ENCODE measurements at places on chromosomes 6 and 20.

DNA sequence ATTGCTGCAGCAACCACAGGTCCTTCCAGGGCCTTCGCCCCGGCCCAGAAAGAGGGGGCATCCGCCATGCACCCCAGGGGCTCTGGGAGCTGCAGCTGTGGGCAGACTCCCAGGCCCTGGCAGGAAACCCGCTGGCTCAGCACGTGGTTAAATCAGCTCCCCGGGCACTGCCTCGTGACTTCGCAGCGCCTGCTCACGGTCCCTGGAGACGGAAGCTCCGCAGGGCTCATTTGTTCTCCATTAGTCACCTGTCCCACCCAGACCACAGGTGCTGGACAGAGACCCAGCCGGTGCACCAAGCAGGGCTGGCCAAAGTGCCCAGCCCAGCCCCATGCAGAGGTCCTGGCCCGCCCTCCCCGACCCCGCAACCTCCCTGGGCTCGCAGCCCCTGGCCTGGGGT, 14.7 kb downstream of the KCNQ2 start:
- no peak for DNase-seq

GRCh38 chr6:54037277-54037779, 73.9 kb upstream of the MLIP start:
- DNase-seq, result no peak

DNA sequence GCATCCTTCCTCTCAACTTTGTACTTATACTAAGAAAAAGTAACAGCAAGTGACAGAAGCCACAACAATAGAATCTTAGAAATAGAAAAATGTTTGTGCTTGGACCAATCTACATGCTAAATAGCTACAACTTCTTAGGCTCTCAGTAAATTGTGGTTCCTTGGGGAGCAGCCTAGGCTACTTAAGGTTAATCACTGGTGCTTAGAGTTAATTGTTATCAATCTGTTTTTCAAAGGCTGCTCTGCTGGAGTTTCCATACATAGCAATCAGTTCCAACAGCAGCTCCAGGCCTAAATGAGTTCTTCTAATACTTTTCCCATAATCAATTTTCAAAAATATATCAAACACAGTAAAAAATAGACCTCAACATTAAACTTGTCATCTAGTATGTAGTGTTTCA, 571.4 kb downstream of the EPHA7 start:
- no peak for DNase-seq

DNA sequence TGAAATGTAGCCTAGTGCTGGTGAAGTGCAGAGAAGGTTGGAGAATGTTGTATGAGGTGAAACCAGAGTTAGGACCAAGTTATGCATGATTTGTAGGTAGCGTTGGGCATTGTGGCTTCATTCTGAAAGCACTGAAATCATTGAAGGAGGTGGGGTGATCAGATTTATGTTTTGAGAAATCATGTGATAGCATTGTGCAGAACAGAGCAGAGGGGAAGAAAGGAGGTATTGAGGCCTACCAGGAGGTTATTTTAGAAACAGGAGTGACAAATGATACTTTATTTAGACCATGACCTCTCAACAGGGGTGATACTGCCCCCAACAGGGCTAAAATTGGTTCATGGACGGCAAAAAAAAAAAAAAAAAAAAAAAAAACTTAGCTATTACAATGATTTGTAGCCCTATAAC, 15.6 kb upstream of the HMGN3 start:
- DNase-seq, result no peak

DNA sequence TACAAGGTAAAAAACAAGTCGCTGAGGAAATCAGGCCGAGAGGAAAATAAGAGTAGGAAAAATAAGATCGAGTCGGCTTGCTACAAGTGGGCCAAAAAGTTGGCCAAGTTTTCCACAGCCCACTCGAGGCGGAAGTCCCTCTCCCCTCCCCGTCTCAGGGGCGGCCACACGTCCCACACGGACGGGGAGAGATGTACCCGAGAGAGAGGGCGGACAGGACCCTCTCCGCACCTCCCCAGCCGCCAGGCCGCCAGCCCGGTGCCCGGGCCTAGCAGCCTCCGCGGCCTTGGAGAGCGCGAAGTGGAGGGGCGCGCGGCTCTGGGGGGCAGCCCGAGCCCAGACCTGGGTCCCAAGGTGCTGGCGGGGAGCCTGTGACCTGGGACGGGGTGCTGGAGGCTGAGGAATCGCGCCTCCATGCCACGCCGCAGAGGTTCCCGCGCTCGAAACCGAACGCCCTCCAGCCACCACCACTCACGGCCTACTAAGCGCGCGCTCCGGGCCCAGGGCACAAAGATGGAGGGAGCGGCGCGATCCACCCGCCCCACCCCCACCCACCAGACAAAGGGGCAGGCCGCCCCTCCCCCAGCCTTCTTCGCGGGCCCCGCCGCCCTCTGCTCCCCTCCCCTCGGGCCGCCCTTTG, 1.9 kb upstream of the HMGA1 start:
- DNase-seq, result peak; percentile 64

- no peak for DNase-seq
These were observed 28.4 kb downstream of the BRPF3 start for GRCh38 chr6:36224918-36225461.

GRCh38 chr20:35327074-35327976, 35.1 kb upstream of the FAM83C start:
- DNase-seq, result no peak

DNA sequence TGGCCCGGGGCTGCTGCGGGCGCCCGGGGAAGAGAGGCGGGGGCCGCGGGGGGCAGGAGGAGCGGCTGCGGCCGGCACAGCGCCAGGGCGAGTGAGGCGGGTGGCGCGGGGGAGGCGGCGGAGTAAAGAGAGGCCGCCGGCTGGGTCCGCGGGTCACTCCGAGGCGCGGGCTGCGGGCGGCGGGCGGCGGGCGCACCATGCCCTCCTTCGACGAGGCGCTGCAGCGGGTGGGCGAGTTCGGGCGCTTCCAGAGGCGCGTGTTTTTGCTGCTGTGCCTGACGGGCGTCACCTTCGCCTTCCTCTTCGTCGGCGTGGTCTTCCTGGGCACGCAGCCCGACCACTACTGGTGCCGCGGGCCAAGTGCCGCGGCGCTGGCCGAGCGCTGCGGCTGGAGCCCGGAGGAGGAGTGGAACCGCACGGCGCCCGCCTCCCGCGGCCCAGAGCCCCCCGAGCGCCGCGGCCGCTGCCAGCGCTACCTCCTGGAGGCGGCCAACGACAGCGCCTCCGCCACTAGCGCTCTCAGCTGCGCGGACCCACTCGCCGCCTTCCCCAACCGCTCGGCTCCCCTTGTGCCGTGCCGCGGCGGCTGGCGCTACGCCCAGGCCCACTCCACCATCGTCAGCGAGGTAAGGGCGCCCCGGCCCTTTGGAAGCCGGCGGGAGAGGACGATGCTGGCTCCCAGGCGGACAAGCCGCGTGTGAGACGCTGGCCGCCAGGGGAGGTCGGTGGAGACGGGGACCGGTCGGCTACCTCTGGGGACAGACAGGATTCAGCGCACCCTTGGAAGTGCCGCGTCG, at the start of gene SLC22A3:
TSS of gene SLC22A3 (plus strand) at position 156 of the 797 bp plus-strand sequence. CDS start at position 198, 42 bp downstream.
- no peak for DNase-seq

- no peak for DNase-seq
These were observed 219.9 kb downstream of the ALDH8A1 start for GRCh38 chr6:134730013-134730412.

DNA sequence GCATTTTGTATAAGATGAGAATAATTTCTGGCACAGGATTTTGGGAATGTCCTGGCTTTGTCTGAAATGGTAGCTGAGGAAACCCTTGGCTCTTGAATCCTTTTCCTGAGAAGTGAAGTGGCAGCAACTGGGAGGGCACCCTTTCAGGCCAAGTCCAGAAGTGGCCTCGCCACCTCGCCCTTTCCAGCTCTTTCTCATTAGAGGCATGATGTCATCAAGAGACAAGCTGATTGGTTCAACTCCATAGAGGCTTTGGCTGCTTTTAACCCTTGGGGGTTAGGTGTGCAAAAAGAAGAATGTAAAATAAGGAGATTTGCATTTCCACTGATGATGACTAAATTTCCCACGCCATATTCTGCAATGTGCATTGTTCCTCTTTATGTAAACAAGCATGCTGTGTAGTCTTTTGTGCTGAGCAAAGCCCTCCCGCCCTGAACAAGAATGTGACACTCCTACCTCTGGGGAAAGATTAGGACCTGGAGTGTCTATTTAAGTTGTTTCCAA, 116.5 kb downstream of the TCP11 start:
- peak; percentile 82 for DNase-seq

DNA sequence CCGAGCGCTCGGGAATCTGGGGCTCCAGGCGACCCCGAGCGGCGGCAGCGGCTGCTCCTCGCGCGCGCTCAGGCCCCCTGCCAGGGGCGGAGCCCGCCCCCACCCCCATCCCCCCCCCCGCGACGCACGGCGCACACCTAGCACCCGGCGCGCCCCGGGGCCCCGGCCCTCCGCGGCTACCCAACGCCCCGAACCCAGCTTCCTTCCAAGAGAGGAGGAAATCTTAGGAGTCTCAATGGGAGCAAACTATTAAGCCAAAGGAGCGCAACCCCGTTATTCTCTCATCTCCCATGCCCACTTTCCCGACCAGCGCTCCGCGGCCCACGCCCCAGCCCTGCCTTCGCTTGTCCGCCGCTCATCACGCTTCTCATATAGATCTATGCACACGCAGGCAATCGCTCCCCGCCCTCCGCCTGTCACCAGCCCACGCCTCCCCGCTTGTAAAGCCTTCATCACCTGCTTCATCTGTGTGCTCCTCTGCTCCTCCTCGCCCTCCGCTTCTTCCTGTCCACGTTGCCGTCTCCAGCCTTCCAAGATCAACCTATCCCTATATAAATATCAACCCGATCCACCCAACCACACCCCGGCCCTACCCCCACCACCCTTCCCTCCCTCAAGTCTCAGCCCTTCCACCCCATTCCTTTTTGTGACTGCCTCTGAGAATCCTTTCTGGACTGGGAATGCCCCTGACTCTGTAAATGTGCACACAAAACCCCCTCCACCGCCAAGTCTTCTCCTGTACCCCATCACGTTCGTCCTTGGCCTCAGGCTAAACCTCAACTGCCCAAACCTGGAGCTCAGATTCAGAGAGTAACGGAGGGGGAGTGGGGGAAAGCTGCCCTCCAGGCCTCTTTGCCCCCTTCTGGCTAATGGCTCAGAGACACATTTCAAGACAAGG, at the start of gene DLK2:
TSS of gene DLK2 (minus strand) at position 18 of the 898 bp plus-strand sequence. CDS start 723 bp downstream, outside the sequence.
- DNase-seq, result no peak

DNA sequence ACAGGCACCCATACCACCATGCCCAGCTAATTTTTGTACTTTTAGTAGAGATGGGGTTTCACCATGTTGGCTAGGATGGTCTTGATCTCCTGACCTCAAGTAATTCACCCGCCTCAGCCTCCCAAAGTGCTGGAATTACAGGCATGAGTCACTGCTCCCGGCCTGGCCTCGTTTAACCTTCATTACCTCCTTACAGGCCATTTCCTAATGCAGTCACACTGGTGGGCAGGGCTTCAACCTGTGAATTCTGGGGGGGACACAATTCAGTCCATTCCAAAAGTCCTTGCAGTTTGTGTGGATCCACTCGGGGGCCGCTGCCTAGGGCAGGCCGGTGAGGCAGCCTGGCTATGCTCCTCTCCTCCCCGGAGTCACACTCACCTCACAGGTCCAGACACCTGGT, 112.4 kb upstream of the SNX9 start:
- no peak for DNase-seq

GRCh38 chr20:19672498-19672897, 85.6 kb upstream of the RIN2 start:
- no peak for DNase-seq

- no peak for DNase-seq
These were observed 87.2 kb downstream of the PDE7B start for GRCh38 chr6:135938576-135939207.

GRCh38 chr20:54262671-54263070, 54.8 kb downstream of the PFDN4 start:
- no peak for DNase-seq

GRCh38 chr20:16947479-16947878, 199.3 kb downstream of the OTOR start:
- DNase-seq, result no peak

GRCh38 chr6:117351521-117351920, 74.2 kb downstream of the ROS1 start:
- no peak for DNase-seq

- DNase-seq, result no peak
These were observed 318.1 kb downstream of the CLIC5 start for GRCh38 chr6:45697605-45698004.

GRCh38 chr20:33711446-33711738, 8.7 kb downstream of the PXMP4 start:
- DNase-seq, result no peak

DNA sequence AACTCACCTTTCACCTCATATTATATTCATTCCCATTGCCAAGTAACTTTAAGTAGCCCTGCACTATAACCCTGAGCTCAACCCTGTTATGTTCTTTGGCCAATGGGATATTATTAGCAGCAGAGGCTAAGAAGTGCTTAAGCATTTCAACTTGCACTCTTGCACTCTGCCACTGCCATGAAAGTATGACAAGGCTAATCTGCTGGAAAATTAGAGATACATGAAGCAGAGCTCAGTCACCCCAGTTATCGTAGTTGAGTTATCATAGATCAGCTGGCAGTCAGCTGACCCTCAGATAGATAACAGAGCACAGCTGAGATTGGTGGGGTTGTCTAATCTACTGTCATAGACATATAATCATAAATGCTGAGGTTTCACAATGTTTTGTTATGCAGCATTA, 209.4 kb upstream of the RUNX2 start:
- no peak for DNase-seq

- no peak for DNase-seq
These were observed 37.0 kb downstream of the SHLD1 start for GRCh38 chr20:5786930-5787795.

GRCh38 chr6:111918825-111919224, 45.6 kb upstream of the FYN start:
- no peak for DNase-seq

- no peak for DNase-seq
These were observed 147.9 kb upstream of the PRND start for GRCh38 chr20:4573564-4574355.

- no peak for DNase-seq
These were observed 18.2 kb upstream of the POLR1H start for GRCh38 chr6:30042914-30043313.

GRCh38 chr6:11688425-11688709, 90.2 kb downstream of the ADTRP start:
- DNase-seq, result no peak

DNA sequence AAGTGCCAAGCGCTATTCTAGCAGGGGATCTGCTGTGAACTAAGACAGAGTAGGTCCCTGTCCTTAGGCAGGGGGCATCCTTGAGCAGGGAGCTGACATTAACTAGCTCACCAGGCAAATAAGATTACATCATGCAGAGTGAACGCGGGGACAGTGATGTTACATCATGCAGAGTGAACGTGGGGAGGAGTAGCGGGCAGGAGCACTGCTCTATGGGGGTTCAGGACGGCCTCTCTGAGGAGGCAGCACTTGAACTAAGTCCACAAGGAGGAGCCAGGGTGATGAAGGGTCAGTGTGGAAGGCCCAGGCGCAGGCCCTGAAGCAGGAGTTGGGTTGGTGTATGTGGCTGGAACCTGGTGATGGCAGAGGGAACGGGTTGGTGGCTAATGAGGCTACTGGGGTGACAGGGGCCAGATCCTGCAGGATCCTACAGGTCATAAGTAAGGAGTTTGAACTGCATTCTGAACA, 38.7 kb downstream of the KAT14 start:
- no peak for DNase-seq

Measured in ascending aorta (tissue), 2 donors.